Activated CD8-positive, alpha-beta T cell treated with anti-CD3 and anti-CD28 coated beads, Interleukin-2, amount 10 ng/mL, durations not matched to agents 7 days and 5 days (primary cell): ENCODE measurements at places on chromosomes 13 and 19. TPM values are rescaled to one million over a fixed set of nuclear protein-coding genes. Genes with fewer than 3 reads are reported as not detected.

The ZNF730 gene
- 1.3 TPM for total RNA-seq

DNA sequence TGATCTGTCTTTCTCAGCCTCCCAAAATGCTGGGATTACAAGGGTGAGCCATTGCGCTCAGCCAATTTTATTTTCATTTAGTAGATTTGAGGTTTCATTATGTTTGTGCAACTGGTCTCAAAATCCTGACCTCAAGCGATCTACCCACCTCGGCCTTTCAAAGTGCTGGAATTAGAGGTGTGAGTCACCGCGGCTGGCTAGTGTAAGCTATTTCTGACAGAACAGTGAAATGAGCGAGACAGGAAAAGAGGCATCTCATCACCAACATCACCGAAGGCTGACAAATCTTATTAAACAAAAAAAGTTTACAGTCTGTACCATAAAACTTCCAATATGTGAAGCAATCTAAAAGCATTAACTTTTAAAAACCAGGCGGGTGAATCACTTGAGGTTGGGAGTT, 12.2 kb upstream of the ZNF888 start:
- DNase-seq = no peak
- peaks cover 58% of the 10 kb centered on the region for H3K36me3 ChIP-seq
- H3K27me3 ChIP-seq = no peaks in the 10 kb centered on the region
- H3K4me3 ChIP-seq = no peak overlapping the region
- H3K4me1 ChIP-seq = peaks cover 19% of the 10 kb centered on the region

- no peak overlapping the region for H3K4me3 ChIP-seq
- no peaks in the 10 kb centered on the region for H3K36me3 ChIP-seq
- peaks cover 17% of the 10 kb centered on the region for H3K4me1 ChIP-seq
- H3K27ac ChIP-seq = no peak overlapping the region
Observed at GRCh38 chr13:49303533-49304252, 56.0 kb downstream of the CDADC1 start.

DNA sequence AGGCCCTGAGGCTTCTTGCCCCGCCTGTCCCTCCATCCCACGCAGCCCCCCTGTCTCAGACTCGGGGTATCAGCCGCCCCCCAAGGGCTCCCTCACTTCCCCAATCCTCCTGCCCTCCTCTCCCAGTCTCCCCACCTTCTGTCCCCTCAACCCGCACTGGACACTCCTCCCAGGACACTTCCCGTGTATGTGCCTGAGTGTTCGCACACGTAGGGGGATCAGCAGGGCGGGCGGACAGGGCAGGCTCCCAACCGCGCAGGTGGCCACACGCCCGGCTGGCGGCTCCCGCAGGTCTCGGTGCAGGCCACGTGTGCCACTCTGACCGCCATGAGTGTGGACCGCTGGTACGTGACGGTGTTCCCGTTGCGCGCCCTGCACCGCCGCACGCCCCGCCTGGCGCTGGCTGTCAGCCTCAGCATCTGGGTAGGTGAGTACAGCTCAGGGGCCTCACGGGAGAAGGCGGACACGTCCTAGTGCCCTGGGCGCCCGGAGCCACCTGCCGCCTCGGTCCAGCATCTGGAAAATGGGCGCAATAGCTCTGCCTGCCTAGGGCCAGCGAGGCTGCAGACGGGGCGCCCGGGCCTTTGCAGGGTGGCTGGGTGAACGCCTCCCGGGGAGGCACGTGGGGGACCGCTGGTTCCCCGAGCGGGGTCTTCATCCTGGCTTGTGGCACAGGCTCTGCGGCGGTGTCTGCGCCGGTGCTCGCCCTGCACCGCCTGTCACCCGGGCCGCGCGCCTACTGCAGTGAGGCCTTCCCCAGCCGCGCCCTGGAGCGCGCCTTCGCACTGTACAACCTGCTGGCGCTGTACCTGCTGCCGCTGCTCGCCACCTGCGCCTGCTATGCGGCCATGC, 2.3 kb downstream of the KISS1R start:
- H3K4me3 ChIP-seq = peak overlapping the region; percentile 48
- peaks cover 6% of the 10 kb centered on the region for H3K27me3 ChIP-seq
- H3K27ac ChIP-seq = no peak overlapping the region
- peak; percentile 47 for DNase-seq

The SERP2 gene
- 0.50 TPM for total RNA-seq

DNA sequence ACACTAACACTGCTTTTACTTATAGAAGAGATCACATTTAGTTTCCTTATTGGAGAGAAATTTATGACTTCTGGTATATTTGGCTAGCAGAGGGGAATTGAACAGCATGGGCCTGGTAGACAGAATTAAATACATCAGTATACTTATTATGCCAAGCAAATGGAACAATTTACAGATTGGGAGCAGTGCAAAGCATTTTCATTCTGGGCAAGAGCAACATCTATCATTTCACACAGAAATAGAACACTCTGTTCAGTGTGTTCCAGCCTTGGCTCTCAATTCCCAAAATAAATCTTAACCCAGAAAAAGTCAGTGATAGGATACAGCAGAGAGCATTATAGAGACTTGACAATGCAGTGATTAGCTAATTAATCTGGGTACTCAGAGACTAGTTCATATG, 604.0 kb upstream of the SLITRK6 start:
- H3K36me3 ChIP-seq = no peaks in the 10 kb centered on the region
- no peak overlapping the region for H3K4me3 ChIP-seq
- DNase-seq = no peak
- no peak overlapping the region for H3K27ac ChIP-seq

The VAV1 gene
- total RNA-seq = 125 TPM

DNA sequence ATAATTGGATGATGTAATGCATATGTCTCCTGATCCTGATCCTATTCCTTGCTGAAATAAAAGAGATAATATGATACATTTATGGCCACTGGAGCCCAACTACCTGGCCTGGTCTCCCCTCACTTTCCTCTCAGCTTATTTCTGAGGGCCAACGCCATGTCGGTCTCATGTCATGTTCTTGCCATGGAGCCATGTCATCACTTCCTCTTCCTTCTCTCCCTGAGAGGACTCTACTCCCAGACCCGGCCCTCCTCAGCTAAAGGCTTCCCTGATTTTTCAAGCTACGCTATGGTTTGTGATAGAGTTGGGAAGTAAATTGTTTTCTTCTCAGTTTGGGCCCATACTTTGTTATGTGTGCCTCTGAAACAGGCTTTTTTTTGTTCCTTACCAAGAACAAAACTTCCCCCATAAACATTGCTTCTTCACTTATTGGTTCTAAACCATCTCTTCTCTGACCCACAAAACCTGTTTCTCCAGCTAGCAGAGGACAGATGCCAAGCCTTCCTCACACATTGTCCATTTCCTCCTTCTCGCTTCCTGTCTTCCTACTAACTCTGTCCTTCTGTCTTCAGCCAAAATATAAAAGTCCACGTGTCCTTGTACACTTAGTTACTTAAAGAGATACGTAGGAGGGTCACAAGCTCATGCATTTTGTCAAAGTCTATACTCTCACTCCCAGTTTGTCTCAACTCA, 319.9 kb upstream of the DACH1 start:
- H3K36me3 ChIP-seq = no peaks in the 10 kb centered on the region
- H3K27me3 ChIP-seq = no peaks in the 10 kb centered on the region
- no peak for DNase-seq
- no peak overlapping the region for H3K27ac ChIP-seq
- no peak overlapping the region for H3K4me3 ChIP-seq

- no peak for DNase-seq
- no peak overlapping the region for H3K27ac ChIP-seq
- no peaks in the 10 kb centered on the region for H3K27me3 ChIP-seq
- no peak overlapping the region for H3K4me3 ChIP-seq
Observed at GRCh38 chr13:74406420-74406819, 272.2 kb upstream of the KLF12 start.
